ENCODE measurements at places on chromosomes 16 and 17. TPM values are rescaled to one million over a fixed set of nuclear protein-coding genes. Genes with fewer than 3 reads are reported as not detected.

Gene MYO1D
- total RNA-seq, result 1.7 TPM

Gene HBM
- total RNA-seq, result not detected

Gene SDR42E1
- not detected for total RNA-seq

Gene SMPD3
- total RNA-seq, result not detected

Gene RGS11
- not detected for total RNA-seq

Gene CNGB1
- not detected for total RNA-seq

Gene ARHGAP23
- total RNA-seq, result 56.4 TPM

Gene SLX1B
- total RNA-seq, result 31.8 TPM

Gene C1QTNF1
- 3.6 TPM for total RNA-seq

Gene HOXB9
- total RNA-seq, result 0.11 TPM

Gene GUCY2D
- not detected for total RNA-seq

Gene TNFSF13
- total RNA-seq, result 0.56 TPM

Gene LDHD
- 0.24 TPM for total RNA-seq

Gene ARL2BP
- 118 TPM for total RNA-seq

Gene MEIOB
- not detected for total RNA-seq

Gene ZNF18
- 8.4 TPM for total RNA-seq

Gene WNT3
- total RNA-seq, result 4.0 TPM

Gene LITAFD
- not detected for total RNA-seq

Gene ITGAL
- total RNA-seq, result not detected

Gene VMO1
- not detected for total RNA-seq

Gene TMEM238L
- not detected for total RNA-seq

Gene KCNG4
- not detected for total RNA-seq

Gene RGS9
- 11.2 TPM for total RNA-seq

All from SJSA1 (cell line).